G401 (cell line): ENCODE measurements at places on chromosomes 3 and 15. TPM values are rescaled to one million over a fixed set of nuclear protein-coding genes. Genes with fewer than 3 reads are reported as not detected.
A peak's percentile ranks its signal among the peaks of the same experiment; 100 is the strongest.

Gene ADPRH
- not detected in 2 replicates for total RNA-seq

GRCh38 chr15:73756947-73757513 is 3.9 kb upstream of the INSYN1 start:
- DNase-seq = no peak

DNA sequence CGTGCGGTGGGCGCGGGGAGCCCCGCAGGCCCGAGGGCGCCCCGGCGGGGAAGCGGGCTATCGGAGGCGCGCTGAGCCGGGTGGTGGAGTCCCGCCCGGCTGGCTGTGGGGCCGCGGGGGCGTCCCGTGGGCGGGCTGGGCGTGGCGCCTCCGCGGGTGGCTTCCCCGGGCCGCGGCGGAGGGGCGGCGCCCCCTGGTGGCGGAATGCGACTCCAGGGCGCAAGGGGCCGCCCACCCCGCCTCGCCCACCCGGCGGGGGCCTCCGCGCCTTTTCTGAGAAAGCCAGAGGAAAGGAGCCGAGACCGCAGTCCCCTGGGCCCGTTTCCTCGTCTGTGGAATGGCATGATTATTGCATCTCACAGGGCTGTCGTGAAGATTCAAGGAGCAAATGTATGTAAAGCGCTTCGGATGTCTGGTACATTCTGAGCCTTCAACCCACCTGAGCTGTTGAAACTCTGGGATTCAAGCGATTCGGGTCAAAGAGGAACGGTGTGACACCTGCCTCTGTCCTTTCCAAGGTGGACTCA is 31.9 kb upstream of the RAB6B start:
- no peak for DNase-seq

Gene GPR156
- not detected in 2 replicates for total RNA-seq

Gene CACNA2D3
- not detected in 2 replicates for total RNA-seq

Gene CFAP44
- total RNA-seq = 1.7 and 2.3 TPM in 2 replicates

Gene ACOX2
- total RNA-seq = 16.1 and 25.4 TPM in 2 replicates

DNA sequence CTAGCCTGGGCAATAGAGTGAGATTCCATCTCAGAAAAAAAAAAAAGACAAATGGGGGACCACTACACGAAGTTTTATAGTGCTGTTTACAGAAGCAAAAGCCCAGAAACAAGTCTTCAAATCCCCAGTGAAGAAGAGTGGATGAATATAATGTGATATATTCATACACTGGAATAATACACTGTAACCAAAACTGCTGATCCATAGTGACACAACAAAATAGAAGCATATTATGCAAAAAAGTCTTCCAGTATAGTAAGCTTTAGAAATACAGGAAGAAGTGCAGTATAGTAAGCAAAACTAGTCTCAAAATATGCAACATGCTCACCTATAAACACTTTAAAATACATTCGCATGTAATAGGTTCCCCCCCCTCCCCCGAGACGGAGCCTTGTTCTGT is 11.9 kb upstream of the FAH start:
- DNase-seq = no peak

Gene FEZF2
- total RNA-seq = not detected in 2 replicates

- DNase-seq = no peak
Observed at GRCh38 chr15:33616475-33616874, 305.7 kb downstream of the RYR3 start.

DNA sequence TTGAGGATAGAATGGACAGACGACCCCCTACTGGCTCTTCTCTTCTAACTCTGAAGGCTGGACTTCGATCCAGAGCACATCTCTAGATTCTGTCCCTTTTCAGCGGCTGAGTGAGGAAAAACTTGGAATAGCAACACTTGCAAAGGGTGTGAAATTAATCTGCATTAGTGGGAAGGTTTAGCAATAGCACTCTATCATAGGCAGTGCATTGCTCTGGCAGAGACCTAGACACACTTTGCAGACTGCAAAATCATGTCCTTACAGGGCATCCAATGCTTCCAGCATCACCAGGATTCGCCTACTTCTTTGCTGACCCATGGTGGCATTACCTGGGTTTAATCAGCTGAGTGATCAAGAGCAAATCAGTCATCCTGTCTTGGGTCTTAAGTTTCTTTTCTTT is 43.1 kb downstream of the DAPK2 start:
- no peak for DNase-seq

Gene CCR5
- 0.20 and 0.31 TPM in 2 replicates for total RNA-seq

- DNase-seq = peak; percentile 57
Observed at GRCh38 chr3:115659253-115660220, 36.2 kb downstream of the GAP43 start.

Gene KLHL40
- total RNA-seq = not detected in 2 replicates

Gene SLC33A1
- 19.7 TPM in 2 replicates for total RNA-seq

GRCh38 chr3:143627336-143627735 is 220.9 kb downstream of the SLC9A9 start:
- no peak for DNase-seq

DNA sequence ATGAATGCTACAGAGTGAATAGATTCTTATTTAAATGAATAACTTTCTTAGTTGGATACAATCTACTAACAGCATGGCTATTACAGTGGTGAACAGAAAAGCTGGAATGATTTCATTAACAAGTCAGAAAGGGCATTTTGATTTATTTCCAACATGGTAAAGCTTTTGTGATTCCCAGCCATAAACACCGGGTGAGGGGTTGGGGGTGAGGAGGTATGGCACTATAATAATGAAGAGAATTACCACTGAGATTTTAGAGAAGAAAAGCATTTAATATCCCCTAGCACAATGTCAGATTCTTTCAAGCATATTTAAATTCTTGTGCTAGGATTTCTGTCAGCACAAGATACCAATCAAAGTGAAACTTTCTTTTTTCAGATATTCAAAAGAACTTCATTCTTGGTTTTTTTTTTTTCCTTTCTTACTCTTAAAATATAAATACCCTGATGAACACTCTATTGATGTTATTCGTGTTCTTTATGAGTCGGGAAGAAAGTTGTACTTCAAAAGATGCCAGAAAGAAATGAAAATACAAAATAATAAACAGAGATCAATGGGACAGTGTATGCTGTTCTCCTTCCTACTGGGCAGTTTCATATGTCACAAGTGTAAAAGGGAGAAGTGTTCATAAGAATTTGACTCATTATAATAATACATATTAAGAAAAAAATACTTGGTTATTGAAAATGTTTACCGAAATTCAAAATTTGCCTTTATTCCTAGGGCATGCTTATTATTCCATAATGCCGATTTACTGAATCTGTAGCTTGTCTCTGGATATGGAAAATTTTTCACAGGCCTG is 522.8 kb downstream of the CADM2 start:
- DNase-seq = no peak

DNA sequence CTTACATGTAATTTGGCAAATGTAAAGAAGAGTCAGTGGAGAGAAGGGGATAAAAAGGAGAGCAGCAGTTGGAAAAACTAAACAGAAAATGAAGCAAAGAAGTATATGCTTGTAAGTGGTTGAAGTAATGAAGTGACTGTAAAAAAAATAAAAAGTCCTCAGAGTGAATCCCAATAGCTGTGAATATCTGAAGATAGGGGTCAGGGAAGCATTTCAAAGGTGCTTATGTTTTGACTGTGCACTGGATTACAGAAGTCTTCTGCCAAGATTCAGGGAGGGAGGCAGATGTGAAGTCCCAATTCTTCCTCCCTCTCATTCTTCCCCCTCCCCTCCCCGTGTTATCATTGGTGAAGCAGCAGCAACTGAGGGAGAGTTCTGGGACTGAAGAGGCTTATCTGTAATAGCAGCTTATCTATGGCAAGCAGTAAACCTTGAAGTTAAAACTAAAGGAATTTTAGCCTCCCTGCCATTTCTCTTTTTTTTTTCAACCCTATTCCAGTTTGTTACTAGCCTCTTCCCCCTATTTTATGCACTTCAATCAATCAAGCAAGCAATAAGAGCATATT is 597.9 kb downstream of the IGSF11 start:
- DNase-seq = no peak

Gene SLC22A13
- not detected in 2 replicates for total RNA-seq
